T-helper 17 cell (primary cell): ENCODE measurements at places on chromosomes 4 and X.

DNA sequence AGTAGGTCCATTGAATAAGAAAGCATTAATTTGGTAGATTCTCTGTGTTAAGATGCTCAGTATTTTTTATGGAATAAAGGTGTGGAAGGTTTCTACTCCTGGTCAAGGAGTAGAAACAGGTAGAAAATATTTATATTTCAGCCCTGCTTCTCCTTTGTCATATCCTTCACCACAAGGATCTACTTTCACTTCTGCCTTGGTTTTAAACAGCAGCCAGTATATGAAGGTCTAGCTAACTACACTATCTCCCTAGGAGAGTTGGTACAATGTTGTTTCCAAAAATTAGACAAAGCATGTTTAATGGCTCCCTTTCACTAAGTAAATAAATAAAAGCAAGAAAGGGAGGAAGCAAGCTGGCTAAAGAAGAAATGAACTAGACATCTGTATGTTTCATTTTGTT lies 44.6 kb upstream of the GYPA start:
- no peak for DNase-seq
- no peak overlapping the region for H3K4me3 ChIP-seq
- no peak overlapping the region for H3K27ac ChIP-seq
- peaks cover 20% of the 10 kb centered on the region for H3K27me3 ChIP-seq

DNA sequence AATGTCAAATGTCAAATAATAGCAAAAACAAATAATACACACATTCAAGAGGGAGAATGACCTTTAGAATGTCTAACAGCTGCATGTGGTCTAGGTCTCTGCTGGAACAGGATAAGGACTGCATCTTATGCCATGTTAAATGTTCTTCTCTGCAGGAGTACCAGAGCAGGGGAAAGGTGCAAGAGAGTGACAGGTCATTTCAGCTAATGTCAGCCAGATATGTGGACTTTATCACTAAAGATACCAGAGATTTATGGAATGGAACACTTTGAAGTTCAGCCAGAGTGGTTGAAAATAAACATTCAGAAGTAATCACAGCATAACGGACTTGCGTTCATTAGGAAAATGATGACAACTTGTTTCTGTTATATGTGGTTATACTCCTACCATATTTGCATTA lies 24.3 kb downstream of the GRID2 start:
- H3K4me3 ChIP-seq, result no peak overlapping the region
- no peak overlapping the region for H3K27ac ChIP-seq
- no peaks in the 10 kb centered on the region for H3K4me1 ChIP-seq

GRCh38 chrX:38941675-38942074 lies 140.4 kb downstream of the MID1IP1 start:
- H3K27ac ChIP-seq, result no peak overlapping the region
- H3K4me1 ChIP-seq, result no peaks in the 10 kb centered on the region
- no peak for DNase-seq
- H3K27me3 ChIP-seq, result no peaks in the 10 kb centered on the region
- H3K4me3 ChIP-seq, result no peak overlapping the region
- peaks cover 4% of the 10 kb centered on the region for H3K36me3 ChIP-seq

DNA sequence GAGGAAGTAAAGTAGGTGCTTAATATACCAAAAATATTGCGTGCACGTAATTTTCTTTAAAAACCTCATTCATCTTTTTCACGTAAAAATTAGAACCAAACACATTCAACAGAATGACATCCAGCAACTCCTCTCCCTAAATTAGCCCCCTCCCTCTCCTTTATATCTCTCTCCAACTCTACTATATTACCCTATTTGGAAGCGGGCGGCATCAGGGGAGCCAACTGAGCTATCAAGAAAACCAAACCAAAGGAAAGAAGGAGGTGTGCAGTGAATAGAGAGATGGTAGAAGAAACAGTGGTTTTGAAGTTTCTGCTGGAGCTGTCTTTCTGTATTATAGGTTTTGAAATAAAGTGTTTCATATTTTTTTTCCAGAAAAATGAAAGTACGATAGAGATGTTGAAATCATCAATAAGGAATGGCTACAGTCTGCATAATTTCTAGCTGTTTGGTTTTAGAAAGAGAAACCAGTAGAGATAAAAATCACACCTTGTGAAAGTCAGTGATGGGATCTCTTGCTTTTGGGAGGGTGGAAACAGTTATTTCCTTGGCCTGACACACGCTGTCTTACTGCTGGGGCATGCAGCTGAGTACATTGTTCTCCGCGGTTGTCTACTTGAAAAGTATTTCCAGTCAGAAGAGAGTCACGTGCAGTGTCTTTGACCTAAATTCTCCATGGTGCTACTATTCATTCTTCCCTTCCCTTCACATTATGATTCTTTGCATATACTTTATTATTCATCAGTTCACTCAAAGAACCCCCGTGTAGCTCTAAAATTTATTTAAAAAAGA lies 94.1 kb upstream of the WDR17 start:
- no peak overlapping the region for H3K27ac ChIP-seq
- no peak overlapping the region for H3K4me3 ChIP-seq
- DNase-seq, result no peak
- no peaks in the 10 kb centered on the region for H3K4me1 ChIP-seq
- no peaks in the 10 kb centered on the region for H3K36me3 ChIP-seq

- H3K4me3 ChIP-seq, result no peak overlapping the region
- H3K36me3 ChIP-seq, result no peaks in the 10 kb centered on the region
- no peak for DNase-seq
- no peak overlapping the region for H3K27ac ChIP-seq
- no peaks in the 10 kb centered on the region for H3K4me1 ChIP-seq
- H3K27me3 ChIP-seq, result no peaks in the 10 kb centered on the region
Measured at GRCh38 chr4:178296669-178297068, 854.4 kb upstream of the AGA start.

DNA sequence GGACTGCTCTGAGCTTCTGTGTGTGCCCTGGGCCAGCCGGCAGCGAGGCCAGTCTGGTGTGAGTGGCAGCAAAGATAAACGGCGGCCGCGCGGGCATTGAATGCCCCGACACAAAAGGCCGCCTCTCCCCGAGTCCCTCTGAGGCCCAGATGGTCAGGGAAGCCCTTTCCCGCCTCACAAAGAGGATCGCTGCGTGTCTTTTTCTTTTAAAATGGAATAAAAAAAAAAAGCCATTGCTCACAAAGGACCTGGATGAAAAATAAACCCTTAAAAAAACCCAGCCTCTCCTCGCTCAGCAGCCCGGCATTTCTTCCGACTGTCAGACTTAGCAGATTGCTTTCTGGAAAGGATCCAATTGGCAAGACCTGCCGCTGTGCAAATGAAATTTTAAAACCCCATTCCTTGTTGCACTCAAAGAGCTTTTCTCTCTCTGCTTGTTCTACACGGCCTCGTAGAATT lies 578.7 kb downstream of the BCOR start:
- no peaks in the 10 kb centered on the region for H3K4me1 ChIP-seq
- no peak overlapping the region for H3K27ac ChIP-seq
- no peaks in the 10 kb centered on the region for H3K36me3 ChIP-seq
- no peak for DNase-seq

DNA sequence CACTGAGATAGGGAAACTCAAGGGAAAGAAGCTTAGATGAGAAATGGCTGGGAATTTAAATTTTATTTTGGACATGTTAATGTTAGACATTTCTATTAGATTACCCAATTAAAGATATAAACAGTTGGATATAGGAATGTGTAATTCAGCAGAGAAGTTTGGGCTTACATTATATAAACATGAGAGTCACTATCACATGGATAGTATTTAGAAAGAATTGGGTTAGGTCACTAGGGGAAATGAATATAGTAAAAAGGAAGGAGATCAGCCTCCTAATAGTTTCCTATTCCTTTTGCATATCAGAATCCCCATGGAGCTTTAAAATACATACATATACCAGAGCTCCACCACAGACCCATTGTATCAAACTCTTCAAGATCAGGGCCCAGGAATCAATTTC lies 19.6 kb upstream of the CXCL5 start:
- no peak overlapping the region for H3K4me3 ChIP-seq
- no peaks in the 10 kb centered on the region for H3K27me3 ChIP-seq
- no peak for DNase-seq
- H3K27ac ChIP-seq, result no peak overlapping the region

GRCh38 chr4:89754531-89754930 lies 82.4 kb downstream of the SNCA start:
- H3K27ac ChIP-seq, result no peak overlapping the region
- H3K4me3 ChIP-seq, result no peak overlapping the region
- H3K4me1 ChIP-seq, result no peaks in the 10 kb centered on the region
- no peak for DNase-seq
- peaks cover 26% of the 10 kb centered on the region for H3K27me3 ChIP-seq

DNA sequence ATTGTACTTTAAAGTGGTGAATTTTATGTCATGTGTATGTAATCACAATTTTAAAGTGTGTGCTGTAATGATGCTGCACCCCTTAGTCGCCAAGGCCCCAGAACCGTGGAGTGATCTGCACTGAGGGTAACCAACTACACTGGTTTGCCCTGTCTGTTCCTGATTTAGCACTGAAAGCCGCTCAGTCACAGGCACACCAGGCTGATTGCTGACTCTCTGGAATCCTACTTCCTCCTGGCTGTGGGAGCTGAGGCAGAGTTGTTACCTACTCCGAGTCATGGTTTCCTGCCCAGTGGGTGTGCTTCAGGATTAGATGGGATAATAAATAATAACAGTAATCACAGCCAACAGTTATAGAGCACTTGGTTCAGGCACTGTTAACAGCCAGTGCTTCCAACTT lies 645.4 kb downstream of the BCOR start:
- DNase-seq, result no peak
- H3K4me1 ChIP-seq, result peaks cover 6% of the 10 kb centered on the region

DNA sequence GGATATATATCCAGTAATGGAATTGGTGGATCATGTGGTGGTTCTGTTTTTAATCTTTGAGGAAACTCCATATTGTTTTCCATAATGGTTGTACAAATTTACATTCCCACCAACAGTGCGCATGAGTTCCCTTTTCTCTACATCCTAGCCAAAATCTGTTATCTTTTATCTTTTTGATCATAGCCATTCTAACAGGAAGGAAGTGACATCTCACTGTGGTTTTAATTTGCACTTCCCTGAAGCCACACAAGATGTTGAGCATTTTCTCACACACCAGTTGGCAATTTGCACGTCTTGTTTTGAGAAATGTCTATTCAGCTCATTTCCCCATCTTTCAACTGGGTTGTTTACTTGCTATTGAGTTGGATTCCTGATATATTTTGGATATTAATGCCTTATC lies 194.9 kb downstream of the CBLL2 start:
- no peak overlapping the region for H3K4me3 ChIP-seq
- DNase-seq, result no peak
- no peaks in the 10 kb centered on the region for H3K27me3 ChIP-seq
- H3K36me3 ChIP-seq, result no peaks in the 10 kb centered on the region
- peaks cover 2% of the 10 kb centered on the region for H3K4me1 ChIP-seq
- H3K27ac ChIP-seq, result no peak overlapping the region

GRCh38 chr4:139975830-139976272 lies 178.1 kb downstream of the MAML3 start:
- peaks cover 8% of the 10 kb centered on the region for H3K4me1 ChIP-seq
- DNase-seq, result no peak
- no peaks in the 10 kb centered on the region for H3K36me3 ChIP-seq
- H3K27ac ChIP-seq, result no peak overlapping the region

DNA sequence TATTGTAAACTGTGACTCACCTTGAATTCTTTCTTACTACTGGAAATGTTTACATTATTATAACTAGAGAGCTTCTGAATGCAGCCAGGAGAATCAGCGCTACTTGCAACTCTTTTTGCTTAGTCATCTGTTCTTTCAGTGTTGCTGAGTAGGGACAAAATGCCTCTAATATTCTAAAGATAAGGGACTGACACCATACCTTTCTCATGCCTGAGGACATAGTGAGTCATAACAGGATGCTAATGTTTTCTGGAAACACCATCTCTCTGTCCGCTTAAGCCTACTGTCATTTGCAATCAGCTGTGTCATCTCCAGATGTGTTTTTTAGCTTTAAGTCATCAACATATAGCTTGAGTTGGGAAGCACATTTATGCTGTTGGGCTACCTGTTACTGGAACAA lies 108.3 kb downstream of the QRFPR start:
- DNase-seq, result no peak
- H3K27ac ChIP-seq, result no peak overlapping the region
- H3K36me3 ChIP-seq, result no peaks in the 10 kb centered on the region
- H3K4me1 ChIP-seq, result peaks cover 8% of the 10 kb centered on the region
- H3K4me3 ChIP-seq, result no peak overlapping the region

- H3K36me3 ChIP-seq, result no peaks in the 10 kb centered on the region
- H3K4me3 ChIP-seq, result no peak overlapping the region
- no peaks in the 10 kb centered on the region for H3K4me1 ChIP-seq
- no peak overlapping the region for H3K27ac ChIP-seq
- no peaks in the 10 kb centered on the region for H3K27me3 ChIP-seq
Measured at GRCh38 chr4:84215217-84215616, 283.9 kb downstream of the NKX6-1 start.

GRCh38 chrX:152137771-152138387 lies 498 bp downstream of the MAGEA10 start:
- DNase-seq, result no peak
- H3K27ac ChIP-seq, result no peak overlapping the region
- H3K36me3 ChIP-seq, result no peaks in the 10 kb centered on the region
- H3K27me3 ChIP-seq, result no peaks in the 10 kb centered on the region

GRCh38 chr4:86917212-86918039 lies 17.4 kb upstream of the AFF1 start:
- H3K36me3 ChIP-seq, result peaks cover 4% of the 10 kb centered on the region
- peak overlapping the region; percentile 5 for H3K27ac ChIP-seq
- H3K27me3 ChIP-seq, result no peaks in the 10 kb centered on the region
- no peak overlapping the region for H3K4me3 ChIP-seq
- no peak for DNase-seq

- DNase-seq, result no peak
- no peaks in the 10 kb centered on the region for H3K4me1 ChIP-seq
- H3K27me3 ChIP-seq, result no peaks in the 10 kb centered on the region
- no peak overlapping the region for H3K4me3 ChIP-seq
- no peak overlapping the region for H3K27ac ChIP-seq
- H3K36me3 ChIP-seq, result no peaks in the 10 kb centered on the region
Measured at GRCh38 chrX:128287693-128288092, 235.5 kb upstream of the ACTRT1 start.

GRCh38 chr4:33160126-33160525 lies 2440.0 kb downstream of the PCDH7 start:
- no peak overlapping the region for H3K4me3 ChIP-seq
- no peak for DNase-seq
- no peaks in the 10 kb centered on the region for H3K36me3 ChIP-seq
- H3K27ac ChIP-seq, result no peak overlapping the region
- H3K4me1 ChIP-seq, result no peaks in the 10 kb centered on the region

DNA sequence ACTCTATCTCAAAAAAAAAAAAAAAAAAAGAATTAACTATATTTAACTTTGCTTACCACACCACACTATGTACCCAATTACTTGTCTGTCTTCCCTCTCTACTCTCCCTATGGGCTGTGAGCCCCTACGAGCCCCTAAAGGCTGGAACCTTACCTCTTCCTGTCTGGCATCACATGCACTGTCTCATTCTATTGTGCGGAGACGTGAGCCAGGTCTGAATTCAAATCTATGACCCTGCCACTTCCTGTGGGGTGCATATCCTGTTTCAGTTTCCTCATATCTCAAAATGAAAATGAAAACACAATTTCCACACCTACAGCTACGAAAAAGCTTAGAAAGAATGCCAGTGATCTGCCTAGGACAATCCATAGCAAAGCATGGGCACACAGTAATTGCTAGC lies 42.9 kb upstream of the HS3ST1 start:
- peaks cover 28% of the 10 kb centered on the region for H3K4me1 ChIP-seq
- no peaks in the 10 kb centered on the region for H3K27me3 ChIP-seq
- peak overlapping the region; percentile 89 for H3K27ac ChIP-seq
- H3K36me3 ChIP-seq, result peaks cover 2% of the 10 kb centered on the region
- DNase-seq, result no peak
